ENCODE measurements at places on chromosomes 13 and 19.

- DNase-seq: peak; percentile 18
Observed at GRCh38 chr19:58196901-58197616, 14.2 kb downstream of the ZNF274 start.

DNA sequence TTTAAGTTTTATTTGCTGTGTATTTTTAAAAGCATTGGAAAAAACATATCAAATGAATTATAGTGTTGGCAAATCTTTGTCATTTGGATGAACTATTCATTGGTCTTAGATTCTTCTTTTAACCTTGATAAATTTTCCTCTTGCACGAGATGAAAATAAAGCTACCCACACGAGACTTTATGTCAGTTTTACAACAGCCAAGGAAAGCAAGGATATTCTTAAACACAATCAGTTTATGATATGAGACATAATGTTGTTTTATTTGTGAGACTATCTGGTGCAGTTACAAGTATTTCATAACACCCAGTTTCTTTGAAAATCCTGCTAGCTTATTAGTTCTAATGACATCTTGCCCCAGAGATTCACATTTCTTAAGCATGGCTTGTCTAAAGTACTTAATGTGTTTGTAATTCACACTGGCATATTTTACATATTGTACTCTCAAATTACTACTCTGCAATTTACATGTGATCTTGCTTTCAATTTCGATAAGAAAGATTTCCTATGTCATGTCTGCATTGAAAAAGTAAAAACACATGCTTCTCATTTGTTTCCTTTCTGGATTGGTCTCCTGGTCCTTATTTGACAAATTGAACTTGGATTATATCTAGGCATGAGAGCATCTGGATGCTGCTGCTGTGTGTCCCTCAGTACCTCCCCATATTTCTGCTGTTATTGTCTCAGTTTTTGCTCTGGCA lies 955.5 kb upstream of the PCDH9 start:
- DNase-seq: no peak

DNA sequence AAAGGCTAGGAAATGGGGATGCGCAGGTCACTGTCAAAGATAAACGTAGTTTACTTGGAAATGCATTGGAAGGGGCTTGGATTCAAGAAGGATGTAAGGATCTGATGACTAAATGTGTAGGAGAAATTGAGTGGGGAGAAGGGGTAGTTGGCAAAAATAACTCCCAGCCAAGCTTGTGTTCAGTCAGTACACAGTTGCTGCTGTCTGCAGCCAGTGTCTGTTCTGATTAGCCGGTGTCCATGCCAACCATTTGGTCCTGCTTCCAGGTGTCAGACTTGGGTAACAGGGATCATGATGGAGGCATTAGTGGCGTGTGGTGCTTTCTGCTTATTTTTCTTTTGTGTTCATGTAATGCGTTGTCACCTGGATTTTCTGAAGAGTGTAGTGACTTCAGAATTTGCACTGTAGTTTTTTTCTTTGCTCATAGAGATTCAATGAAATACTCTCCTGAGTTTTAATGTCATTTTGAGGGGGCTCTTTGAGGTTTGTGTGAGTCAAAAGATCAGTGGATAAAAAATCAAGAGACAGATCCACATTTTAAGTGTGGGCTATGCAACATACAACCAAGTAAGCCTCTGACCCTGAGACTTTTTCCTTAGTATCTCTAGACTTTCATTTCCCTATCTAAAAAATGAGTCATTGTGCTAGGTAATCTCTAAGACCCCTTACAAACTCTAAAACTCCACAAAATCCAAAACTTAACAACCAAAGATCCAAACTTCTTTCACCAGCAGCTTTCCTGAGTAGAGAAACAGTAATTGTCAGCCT lies 103.9 kb downstream of the WDFY2 start:
- DNase-seq: no peak

GRCh38 chr19:5690955-5691821 lies 1.1 kb downstream of the RPL36 start:
- DNase-seq: peak; percentile 57

DNA sequence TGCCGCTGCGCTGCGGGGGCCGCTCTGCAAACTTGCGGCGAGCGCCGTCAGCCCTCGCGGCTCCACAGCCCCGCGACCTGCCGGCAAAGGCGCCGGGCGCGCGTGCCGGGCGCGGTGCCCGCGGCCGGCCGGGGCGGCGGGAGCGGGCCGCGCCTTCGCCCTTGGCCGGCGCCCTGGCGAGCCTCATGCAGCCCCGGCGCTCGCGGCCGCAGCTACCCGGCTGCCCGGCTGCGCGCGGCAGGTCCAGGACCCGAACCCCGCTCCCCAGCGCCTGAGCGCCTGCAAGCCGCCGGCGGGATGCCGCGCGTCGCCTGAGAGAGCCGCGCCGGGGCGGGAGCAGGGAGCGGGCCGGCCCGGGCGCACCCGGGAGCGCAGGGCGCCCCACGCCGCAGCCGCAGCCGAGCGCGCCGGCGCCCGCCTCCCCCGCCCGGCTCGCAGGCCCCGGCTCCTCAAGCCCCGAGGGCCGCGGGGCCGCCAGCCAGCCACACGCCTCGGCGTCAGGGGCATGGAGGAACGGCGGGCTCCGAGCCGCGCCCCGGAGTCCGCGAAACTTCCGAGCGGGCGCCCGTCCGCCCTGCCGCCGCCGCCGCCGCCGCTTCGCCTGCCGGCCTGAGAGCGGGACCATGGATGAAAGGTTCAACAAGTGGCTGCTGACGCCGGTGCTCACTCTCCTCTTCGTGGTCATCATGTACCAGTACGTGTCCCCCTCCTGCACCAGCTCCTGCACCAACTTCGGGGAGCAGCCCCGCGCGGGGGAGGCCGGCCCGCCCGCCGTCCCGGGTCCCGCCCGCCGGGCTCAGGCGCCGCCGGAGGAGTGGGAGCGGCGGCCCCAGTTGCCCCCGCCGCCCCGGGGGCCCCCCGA lies 564 bp downstream of the HS6ST3 start:
- DNase-seq: no peak

DNA sequence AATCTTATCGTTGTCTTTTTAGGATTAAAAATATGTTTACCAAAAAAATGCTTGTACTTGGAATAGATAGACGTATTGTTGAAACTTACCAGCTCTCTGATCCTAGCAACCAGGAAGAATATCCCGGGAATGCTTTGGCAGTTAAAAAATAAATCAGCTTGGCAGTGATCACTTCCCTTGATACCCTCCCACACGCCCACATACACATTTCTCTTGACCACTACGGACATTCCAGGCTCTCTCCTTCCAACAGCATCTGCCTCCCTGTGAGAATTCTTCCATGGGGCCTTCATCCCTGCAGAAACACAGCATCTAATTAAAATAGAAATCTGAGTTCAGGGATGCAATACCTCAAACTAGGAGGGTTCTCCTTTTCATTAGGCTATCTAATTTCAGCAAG lies 57.9 kb downstream of the THSD1 start:
- no peak for DNase-seq

GRCh38 chr19:47093254-47093653 lies 20.3 kb downstream of the ZC3H4 start:
- DNase-seq: no peak

- peak; percentile 47 for DNase-seq
Observed at GRCh38 chr13:50512474-50513299, 330.8 kb downstream of the DLEU7 start.

DNA sequence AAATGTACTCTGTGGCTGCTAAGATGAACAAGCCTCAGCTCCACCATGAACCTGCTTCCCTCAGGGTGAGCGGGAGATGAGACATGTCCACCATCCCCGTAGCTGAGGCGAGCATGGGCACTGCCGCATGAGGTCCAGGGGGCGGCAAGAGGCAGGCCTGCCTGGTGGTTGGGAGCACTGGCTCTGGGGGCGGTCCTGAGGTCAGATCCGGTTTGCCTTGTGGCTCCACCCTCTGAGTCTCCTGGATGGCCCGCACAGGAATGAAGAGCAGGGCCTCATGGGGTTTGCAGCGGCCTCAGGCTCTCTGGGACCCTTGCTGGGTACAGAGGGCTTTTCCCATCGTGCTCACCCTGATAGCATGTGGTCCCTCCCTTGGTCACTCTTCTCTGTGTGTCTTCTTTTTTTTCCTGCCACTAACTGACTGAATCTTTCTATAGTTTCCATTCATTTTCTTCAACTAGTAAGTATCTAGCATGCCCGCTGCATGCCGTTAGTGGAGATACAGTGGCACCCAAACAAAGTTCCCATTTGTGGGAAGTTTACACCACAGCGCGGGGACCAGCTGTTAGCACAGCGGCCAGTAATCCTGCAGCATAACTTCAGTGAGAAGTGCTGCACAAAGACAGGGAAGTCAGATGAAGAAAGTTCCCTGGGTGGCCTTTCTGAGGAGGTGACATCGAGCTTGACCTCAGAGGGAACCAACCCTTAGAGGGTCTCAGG lies 37.3 kb downstream of the CAPN12 start:
- DNase-seq: no peak

DNA sequence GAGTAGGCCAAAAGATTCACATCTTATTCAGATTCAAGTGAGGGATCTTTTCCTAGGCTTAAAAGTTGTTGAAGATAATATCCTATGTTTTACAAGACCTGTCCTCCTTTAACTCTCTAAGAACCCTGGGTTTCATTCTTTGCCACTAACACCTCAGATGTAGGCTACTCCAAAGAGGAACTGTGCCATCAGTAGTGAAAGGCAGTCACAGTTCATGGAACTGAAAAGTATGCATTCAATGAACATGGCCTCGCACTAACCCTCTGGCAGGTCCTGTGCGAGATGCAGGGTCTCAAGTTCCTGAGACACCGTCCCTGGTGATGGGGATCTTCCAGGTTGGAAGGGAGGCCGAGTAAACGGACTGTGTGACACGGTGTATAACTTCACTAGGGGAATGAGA lies 4.3 kb downstream of the LGALS14 start:
- DNase-seq: no peak

DNA sequence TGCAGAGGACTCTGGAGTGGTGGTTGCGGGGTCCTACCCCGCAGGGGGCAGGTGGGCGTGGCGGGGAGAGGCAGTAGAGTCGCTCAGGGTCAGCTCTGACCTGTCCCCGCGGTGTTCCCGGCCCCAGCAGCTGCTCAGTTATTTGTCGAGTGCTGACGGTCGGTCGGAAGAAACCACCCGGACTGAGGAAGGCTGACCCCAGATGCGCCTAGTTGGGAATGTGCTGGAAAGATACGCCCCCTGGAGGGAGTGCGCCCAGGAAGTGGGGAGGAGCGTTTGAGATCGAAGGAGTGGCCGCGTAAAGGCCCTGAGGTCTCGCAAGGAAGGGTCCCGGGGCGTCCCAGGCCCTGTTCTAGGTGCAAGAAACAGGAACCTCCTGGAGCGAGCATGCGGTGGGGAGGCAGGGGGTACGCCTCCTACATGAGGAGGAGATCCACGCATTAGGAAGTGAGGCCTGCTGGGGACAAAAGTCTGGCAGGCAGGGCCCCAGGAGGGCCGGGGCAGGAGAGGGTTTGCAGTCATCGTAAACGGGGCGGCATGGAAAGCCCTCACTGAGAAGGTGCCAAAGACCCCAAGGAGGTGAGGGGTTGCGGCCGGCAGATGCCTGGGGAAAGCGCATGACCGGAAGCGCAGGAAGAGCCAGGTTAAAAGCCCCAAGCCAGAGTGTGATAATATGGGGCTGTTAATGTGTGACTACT lies 9.2 kb downstream of the CCDC8 start:
- DNase-seq: no peak

DNA sequence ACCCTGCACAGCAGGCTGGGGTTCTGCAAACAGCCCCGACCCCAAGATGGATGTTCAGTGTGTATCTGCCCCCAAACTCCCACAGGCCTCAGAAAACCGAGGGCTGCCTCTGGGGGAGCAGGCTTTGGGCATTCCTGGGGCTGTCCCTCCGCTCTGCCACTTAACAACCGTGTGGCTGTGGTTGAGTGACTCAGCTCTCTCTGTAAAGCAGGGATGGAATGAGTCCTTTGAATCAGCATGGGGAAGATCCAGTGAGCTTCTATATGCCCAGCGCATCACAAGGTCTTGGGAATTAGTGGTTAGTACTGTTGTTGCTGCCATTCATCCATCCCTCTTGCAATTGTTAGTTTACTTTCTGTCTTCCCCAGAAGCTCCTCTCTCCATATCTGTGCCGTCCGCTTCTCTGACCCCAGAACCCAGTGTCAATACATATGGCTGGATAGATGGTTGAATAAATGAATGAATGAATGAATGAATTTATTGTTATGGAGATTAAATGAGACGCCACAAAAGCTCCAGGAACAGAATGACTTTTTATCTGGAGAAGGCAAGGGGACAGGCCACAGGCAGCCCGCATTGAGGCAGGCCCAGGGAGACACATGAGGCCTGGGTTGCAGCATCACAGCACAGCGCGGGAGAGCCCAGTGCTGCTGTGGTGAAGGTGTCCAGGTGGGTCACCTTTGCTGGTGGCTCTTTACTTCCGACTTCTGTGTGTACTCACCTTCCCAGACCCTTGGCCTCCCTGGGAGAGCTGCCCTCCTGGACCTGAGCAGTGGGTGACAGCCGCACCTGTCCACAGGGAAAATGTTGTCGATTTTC lies 89.2 kb downstream of the RGCC start:
- DNase-seq: no peak

GRCh38 chr19:28289295-28290063 lies 923.5 kb downstream of the UQCRFS1 start:
- no peak for DNase-seq

- no peak for DNase-seq
Observed at GRCh38 chr13:30323524-30323923, 16.2 kb upstream of the KATNAL1 start.

GRCh38 chr13:51525567-51526167 lies 58.6 kb upstream of the WDFY2 start:
- DNase-seq: no peak

DNA sequence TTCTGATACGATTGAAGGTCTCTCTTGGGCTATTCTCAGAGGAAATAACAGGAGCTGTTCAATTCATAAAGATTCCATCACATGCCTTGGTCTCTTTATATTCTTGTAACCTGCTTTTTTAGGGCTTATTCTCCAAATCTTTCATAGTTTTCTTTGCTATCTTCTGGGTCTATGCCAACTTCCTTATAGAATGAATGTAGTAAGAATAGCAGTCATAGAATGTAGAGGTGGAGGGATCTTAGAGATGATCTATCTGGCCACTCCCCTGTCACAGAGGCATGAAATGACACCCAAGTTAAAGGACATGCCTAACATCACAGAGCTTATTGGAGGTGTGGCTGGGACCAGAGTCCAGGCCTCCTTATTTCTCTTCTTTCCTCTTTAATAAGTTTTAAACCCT lies 13.2 kb downstream of the LCP1 start:
- no peak for DNase-seq

GRCh38 chr19:28578786-28579505 lies 634.0 kb downstream of the UQCRFS1 start:
- DNase-seq: no peak

DNA sequence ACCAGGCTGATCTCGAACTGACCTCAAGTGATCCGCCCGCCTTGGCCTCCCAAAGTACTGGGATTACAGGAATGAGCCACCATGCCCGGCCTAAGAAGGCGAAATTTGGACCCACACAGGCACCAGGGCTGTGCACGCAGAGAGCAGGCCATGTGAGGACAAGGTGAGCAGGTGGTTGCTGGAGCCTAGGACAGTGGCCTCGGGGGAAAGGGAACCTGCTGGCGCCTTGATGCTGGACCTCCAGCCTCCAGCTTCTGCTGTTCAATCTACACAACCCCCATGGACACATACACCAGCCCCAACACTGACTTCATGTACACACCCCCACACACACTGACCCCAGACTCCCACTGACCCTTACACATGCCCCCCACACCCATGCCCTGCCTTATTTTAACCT lies 41.8 kb upstream of the CCNE1 start:
- no peak for DNase-seq

All from CD4-positive, alpha-beta memory T cell (primary cell).